BE2C (cell line): ENCODE measurements at places on chromosomes 1 and 21.

DNA sequence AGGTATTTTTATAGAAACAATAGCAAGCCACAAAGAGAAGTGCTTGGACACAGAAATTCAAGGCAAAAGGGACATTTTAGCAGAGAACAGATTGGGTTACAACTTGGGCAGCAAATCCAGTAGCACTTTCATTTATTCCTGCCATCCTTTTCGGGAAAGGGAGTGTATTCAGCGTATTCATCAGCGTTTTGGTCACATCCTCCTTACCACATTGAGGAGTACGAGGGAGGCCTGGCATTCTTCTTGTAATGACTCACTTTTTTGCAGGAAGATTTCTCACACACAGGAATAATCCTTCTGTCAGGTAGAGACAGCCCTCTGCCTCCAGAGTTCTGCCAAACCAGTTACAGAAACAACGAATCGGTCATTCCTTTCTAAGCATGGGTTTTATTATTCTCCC, 18.1 kb upstream of the FAM78B start:
- DNase-seq: no peak

- no peak for DNase-seq
Observed at GRCh38 chr1:83006271-83006670, 992.7 kb downstream of the TTLL7 start.

GRCh38 chr1:160416369-160416768, 16.0 kb downstream of the VANGL2 start:
- peak; percentile 65 for DNase-seq

GRCh38 chr1:69568421-69569174, 876 bp downstream of the LRRC7 start:
- DNase-seq: peak; percentile 3

DNA sequence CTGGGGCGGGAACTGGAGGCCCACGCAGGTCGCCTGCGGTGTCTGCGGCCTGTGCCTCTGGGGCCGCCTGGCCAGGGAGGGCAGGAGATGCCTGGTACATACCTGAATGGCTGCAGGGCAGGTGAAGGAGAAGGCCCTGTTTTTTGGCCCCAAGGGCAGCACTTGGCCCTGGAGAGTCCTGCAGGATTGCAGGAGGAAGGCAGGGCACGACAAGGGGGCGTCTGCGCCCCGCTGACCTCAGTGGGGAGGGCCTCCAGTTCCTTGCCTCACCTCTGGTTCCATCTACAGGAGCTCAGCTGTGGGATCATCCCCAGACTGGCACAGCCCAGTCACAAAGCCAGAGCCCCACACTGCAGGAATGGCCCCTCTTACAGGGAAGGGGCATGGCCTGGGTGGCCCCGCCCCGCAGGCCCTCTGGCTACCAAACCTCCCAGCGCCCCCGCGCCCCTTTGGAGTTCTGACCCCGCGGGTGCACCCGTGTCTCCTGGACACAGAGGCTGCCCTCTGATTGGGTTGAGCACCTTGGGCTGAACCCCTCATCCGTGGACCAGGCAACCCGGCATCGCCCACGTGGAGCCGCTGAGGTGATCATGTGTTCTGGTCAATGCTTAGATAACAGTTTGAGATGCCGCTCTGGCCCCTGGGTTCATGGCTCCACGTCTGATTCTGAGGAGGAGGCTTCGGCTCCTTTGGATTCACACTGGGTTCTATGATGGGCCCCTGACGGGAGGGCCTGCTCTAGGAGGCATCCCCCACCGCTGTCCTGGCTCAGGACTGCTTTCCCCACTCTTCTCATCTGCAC, 1.3 kb upstream of the PEX10 start:
- peak; percentile 28 for DNase-seq

- no peak for DNase-seq
Observed at GRCh38 chr1:172024516-172024915, 183.2 kb downstream of the DNM3 start.

DNA sequence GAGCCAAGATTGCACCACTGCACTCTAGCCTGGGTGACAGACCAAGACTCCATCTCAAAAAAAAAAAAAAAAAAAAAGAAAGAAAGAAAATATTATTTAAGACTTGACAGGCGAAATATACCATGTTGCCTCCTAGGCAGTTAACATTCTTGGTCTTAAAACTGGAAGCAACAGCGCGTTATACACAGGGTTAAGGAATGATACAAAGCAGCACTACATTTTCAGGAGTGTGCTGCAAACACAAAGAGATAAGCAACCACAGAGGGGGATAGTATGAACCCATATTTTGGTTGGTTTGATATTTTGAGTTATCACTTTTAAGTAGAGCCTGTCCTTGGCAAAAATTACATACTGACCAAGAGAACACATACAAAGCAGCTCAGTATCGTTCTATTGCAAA, 25.1 kb downstream of the USP24 start:
- no peak for DNase-seq

DNA sequence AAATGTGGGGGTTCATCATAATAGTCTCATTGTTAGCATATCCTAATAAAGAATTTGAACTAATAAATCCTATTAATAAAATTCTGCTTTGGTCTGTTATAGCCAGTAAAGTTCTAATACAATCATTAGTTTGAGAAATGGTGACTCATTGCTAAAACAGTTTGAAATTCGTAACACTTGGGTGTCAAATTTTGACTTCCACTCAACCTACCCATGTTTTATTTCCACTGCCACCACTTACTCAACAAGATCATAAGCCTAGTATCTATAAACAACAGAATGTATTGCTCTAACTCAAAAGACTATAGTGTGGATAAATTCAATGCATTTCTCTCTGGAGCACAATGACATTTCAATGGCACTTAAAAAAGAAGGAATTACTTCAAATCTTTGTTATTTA, 29.1 kb downstream of the LGALS8 start:
- DNase-seq: no peak

DNA sequence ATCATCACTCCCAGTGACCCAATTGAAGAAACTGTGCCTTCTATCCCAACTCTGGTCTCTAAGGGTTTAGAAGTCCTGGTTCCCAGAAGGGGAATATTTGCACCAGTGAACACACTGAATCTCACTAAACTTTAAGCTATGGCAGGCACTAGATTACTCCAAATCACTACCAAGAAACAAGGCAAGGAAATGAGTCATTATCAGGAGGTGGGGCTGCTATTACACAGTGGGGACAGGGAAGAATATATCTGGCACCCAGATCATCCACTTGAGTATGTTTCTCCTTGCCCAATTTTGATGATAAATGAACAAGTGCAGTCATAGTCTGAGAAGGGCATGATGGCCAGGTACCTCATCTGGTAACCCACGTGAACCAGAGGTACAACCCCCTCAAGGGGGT, 7.0 kb downstream of the MRPL9 start:
- DNase-seq: no peak

DNA sequence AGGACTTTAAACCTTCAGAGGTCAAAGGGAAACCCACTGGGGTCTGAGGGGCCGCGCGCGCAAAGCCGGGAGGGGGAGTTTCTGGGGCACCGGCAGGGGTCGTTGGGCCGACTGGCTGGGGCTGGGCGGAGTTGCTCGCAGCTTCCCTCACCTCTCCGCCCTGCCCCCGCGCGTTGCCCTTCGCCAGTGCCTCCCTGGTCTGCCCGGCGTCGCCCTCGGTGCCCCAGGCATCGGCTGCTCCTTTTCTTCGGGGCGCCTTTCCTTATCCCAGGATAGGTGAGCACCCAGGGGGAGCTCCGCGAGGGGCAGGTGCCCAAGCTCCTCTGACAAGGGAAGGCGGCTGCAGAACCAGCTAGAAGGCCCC, 390 bp upstream of the NGF start:
- no peak for DNase-seq

DNA sequence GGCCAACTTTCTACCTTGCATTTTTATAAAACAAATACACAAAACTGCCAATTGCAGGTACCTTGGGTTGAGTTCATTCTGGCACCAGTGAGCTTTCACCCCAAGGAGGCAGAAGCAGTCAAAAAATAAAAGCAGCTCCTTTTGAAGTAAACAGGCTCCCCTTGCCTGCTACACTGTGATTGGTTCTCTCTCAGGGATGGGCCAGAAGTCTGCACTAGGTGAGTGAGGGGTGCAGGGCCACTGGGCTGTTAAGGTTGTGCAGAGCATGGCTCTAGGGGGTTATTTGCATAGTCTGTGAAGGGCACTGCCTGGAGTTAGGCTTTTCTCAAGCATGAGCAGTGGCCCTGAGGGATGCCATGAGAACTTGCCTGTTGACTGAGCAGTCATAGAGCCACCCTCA, 39.1 kb downstream of the AKNAD1 start:
- no peak for DNase-seq

- DNase-seq: no peak
Observed at GRCh38 chr1:112515311-112516009, 6.7 kb downstream of the WNT2B start.

DNA sequence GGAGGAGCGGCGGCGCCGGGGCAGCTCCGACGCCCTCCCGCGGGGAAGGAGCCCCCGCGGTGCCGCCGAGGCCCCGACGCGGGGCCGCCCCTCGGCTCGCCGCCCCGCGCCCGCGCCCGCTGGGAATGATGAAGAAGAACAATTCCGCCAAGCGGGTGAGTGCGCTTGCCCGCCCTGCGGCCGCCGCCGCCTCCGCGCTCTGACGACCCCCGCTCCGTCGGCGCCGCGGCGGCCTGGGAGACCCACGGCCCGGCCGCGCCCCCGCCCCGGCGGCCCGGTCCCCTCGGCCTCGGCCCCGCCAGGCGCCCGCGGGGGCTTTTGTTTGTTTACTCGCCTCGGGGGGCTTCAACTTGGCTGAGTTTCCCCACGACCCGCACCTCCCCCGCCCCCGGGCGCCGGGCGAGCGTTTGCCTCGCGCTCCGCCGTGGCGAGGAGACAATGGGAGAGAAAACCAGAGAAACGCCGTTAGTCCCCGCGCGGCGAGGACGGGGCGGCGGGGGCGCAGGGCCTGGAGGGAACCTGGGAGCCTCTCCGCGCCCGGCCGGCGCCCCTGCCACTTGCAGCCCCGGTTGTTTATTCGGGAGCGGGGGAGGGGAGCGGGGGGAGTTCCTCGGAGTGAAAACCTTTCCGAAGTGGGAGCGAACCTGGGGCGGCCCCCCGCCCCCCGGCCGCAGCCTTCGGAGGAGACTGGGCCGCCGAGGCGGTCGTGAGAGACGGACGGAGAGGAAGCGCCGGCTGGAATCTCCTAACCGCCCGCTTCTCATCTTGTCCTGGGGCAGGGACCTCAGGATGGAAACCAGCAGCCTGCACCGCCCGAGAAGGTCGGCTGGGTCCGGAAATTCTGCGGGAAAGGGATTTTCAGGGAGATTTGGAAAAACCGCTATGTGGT, 661 bp downstream of the PLEKHO1 start:
- DNase-seq: peak; percentile 39

- no peak for DNase-seq
Observed at GRCh38 chr21:31262728-31263127, 81.3 kb downstream of the TIAM1 start.

DNA sequence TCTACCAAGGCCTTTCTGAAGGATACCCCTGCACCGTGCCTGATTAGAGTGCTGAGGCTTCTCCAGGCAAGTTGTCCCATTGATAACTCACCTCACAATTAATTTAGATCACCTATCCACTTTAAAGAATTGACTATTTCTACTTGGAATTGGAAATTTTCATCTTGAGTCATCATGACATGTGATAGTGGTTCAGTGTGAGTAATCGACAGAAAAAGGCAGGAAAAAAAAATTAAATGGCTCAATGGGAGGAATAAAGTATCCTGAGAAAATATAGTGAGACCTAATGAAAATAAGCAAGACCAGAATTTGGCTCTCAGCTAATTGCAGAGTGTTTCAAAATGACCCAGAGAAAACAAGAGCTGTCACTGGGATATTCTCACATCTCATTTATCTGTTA, 222.4 kb upstream of the C8B start:
- DNase-seq: no peak

GRCh38 chr1:220786337-220787068, at the start of gene MTARC1:
Gene MTARC1, plus strand, starts transcription at chr1:220786913. Its CDS starts 32 bp downstream, at chr1:220786945.
- peak; percentile 90 for DNase-seq

DNA sequence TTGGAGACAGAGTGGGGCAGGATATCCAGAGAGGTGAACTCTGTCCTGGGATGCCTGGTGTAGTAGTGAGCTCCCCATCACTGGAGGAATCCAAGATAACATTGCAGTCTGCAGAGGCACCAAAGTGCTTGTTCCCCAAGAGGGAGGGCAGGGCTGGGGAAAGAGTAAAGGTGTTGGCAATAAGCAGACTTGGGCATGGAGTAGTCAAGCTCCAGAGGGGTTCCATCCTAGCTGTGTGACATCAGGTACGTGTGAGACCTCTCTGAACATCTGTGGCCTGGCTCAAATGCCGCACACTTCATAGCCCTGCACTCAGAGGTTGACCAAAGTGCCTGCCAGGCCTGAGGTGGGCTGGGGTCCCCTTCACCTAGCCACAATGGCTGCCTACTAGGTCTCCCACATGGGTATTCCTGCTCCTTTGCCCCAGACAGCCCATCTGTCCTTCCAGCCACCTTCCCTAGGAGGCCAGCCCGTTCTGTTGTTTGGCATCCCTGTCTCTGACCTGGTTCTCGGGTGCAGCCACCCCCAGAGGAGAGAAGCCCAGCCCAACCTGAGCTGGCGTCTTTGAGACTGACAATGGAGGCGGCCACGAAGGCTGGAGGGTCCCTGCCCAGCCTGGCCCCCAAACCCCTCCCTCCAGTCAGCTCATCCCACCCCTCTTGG, 2.8 kb upstream of the ARF1 start:
- DNase-seq: no peak

DNA sequence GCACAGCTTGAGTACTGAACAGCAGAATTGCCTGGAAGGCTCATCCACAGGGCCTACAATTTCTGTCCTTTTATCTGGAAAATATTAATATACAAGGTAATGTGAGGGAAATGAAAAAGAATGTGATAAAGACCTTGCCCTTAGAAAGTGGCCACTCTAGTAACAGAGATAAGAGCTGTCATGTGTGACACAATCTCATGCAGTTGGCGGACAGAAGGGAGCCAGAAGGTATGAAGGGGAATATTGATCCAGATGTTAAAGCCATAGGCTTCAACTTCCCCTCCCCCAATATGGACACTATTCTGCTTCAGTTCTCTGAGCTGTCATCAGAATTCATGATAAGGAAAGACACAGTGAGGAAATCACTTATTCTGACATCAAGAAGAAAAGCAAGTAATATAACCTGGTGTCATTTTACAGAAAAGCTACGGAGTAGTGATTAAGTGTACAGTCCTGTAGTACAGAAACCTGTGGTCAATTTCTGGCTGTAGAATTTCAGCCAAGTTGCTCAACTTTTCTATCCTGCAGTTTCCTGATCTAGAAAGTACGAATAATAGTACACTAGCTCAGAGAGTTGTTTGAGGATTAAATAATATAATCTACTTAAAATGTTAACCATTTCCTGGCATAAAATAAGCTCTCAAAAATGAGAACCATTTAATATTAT, 572.1 kb downstream of the DPYD start:
- DNase-seq: no peak

- no peak for DNase-seq
Observed at GRCh38 chr1:31043631-31044030, 21.9 kb downstream of the PUM1 start.
